ENCODE measurements at places on chromosomes 11 and 22.

DNA sequence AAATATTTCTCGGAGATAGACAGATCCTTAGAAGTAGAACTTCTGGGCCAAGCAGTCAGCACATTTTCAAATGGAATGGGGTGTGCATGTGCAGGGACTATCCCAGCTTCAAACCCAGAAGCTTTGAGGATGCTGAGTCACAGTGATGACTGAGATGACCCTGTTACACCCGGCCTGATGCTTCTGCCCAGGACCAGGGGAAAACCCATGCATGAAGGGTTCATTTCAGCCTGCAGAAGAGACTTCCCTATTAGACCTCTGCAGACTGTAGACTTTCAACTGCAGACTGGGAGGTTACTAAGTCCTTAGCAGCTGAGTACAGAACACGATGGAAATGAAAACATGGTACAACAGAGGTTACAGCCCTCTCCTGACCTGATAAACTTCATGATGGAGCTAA lies 3.6 kb upstream of the OR2AT4 start:
- peak; percentile 46 for DNase-seq

GRCh38 chr11:77993902-77994301 lies 566 bp downstream of the INTS4 start:
- DNase-seq, result no peak

- no peak for DNase-seq
Measured at GRCh38 chr11:58784995-58785394, 53.3 kb upstream of the GLYAT start.

- no peak for DNase-seq
Measured at GRCh38 chr22:47786650-47787290, 1024.3 kb downstream of the TBC1D22A start.

DNA sequence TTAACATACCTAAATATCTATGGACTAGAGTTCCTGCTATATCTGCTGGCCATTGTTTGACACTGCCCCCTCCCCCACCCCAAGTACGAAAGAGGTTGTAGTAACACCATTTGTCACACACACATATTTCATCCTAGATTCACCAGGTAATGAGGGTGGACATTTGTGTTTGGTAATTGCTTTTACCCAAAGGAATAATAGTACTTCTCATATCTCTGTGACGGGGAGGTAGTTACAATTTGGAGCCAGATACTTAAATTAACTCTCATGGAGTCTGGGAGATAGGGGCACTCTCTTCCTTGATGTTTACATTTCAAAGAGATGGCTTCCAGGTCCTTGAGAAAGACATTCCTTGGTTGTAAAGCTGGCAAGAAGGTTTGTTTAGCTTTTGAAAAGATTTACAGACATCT lies 38.7 kb downstream of the REXO2 start:
- DNase-seq, result no peak

DNA sequence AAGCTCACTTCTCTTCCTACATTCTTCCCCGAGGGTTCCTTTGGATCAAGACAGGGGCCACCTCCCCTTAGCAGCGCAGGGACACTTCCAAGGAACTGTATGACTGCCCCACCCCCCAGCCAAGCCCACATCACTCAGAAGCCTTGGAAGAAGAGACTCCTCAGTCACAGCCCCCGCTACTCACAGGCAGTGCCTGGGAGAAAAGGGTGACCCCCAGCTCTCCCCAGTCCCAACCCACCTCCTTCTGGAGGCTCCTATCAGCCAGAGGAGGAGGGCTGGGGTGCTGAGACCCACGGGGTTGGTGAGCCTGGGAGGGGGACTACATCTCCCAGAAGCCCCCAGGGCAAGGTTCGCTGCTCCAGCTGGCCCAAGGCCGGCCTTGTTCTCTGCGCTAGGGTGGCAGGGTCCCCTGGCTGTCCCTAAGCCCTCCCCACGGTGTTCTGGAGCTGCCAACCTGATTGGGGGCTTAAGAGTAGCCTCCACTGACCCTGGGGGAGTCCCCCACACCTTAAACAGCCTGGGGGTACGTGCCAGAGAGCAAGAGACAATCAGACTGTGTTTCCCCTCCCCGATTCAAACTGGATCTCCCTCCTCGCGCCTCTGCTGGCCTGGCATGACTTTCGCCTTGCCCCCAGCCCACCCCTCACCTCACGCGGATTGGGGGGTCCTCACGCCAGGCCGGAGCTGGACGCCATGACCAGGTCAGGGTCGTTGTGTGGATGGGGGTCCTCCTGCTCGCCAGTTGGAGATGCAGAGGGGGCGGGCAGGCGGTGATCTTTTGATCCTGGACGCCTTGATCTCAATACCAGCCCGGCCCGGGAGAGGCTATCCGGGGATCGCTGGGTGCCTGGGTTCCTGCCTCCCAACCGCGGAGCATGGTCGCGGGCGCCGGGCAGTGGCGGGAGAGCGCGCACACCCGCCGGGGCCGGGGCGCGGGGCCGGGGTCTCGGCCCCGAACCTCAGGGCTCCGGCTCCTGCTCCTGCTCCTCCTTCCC lies 838 bp downstream of the BCL9L start:
- DNase-seq, result peak; percentile 51

GRCh38 chr22:22678970-22679369 lies 34.6 kb downstream of the GGTLC2 start:
- no peak for DNase-seq

- no peak for DNase-seq
Measured at GRCh38 chr11:69820441-69820840, 1.2 kb upstream of the FGF3 start.

GRCh38 chr11:394034-394857 lies at the start of gene PKP3:
TSS of gene PKP3 (plus strand) at chr11:394209. CDS start at chr11:394293, 84 bp downstream.
- DNase-seq, result no peak

DNA sequence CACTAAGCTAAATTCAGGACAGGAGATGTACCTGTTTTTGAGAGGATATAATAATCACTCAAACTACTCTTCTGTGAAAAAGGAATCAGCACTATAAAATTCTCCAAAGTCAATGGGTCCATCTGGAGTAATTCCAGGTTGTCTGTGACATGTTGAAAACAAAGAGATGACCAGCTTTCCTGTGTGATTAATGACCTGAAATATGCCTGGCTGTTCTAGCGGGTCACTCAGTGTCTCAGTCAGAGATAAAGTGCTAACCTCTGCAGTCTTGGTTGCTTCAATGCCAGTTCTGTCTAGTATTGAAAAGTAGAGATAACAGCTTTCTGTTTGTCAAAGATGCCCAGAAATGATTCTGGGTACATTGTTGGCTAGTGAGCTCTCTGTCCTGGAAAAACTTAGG lies 722.6 kb upstream of the TENM4 start:
- no peak for DNase-seq
